ENCODE measurements at places on chromosomes 16 and 17.

DNA sequence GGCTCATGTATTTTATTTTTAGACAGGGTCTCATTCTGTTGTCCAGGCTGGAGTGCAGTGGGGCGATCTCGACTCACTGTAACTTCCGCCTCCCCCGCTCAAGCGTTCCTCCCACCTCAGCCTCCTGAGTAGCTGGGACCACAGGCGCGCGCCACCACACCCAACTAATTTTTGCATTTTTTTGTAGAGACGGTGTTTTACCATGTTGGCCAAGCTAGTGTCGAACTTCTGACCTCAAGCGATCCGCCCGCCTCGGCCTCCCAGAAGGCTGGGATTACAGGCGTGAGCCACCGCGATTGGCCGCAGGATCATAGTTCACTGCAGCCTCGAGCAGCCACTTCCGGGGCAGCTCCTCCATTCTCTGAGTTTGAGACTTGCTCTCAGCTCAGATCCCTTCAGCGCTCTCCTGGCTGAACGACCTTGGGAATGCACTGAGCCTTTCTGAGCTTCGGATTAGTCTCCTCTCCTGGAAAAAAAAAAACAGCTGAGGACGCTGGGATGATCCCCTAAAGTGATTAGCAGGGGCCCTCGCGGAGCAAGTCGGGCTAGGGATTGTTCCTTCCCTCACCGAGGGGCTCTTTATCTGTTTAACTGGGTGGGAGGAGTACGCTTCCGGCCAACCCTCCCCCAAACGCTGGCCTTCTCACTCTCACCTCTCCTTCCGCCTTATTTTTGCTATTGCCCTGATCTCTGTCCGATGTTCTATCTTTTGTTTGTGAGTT, 1.1 kb upstream of the PKMYT1 start:
- DNase-seq, result no peak

DNA sequence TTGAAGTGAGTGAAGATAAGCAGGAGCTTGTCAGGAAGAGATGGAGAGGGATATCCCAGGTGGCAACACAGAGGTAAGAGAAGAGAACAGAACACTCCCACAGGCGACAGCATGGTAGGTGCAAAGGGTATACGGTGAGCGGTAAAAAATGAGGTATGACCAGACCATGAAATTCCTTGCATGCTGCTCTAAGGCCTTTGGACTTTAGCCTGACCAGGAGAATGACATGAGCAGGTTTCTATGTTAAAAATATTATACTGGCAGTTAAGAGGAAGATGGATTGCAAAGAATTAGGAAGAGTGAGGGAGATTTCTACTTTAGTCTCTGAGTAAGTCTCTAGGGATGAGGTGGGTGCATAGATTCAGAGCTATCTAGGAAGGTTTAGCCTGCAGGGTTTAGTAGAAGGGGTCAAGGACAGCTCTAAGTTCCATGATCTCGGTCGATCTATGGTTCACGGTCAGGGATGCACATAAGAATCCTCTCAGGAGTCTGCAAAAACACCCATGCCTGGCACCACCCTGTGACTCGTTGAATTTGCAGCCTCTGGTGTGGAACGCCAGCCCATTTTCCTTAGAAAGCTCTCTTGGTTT, 65.7 kb downstream of the HLF start:
- no peak for DNase-seq

DNA sequence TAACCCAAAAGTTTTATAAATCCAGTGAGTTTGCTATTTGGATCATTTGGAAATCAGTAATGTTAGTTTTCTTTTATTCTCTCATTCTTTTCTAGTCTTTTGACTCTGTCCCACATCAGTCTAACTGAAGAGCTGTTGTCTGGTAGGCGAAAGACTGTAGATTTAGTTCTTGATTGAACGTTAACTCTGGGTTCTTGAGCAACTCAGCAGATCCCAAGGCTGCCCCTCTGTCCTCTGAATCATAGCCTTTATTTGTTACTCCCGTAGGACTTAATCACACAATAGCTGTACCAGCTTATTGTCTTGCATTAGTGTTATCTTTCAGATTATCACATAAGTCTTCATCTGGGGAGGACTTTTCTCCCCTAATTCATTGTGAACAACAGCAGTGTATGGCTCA, 119.3 kb upstream of the TOM1L1 start:
- no peak for DNase-seq

DNA sequence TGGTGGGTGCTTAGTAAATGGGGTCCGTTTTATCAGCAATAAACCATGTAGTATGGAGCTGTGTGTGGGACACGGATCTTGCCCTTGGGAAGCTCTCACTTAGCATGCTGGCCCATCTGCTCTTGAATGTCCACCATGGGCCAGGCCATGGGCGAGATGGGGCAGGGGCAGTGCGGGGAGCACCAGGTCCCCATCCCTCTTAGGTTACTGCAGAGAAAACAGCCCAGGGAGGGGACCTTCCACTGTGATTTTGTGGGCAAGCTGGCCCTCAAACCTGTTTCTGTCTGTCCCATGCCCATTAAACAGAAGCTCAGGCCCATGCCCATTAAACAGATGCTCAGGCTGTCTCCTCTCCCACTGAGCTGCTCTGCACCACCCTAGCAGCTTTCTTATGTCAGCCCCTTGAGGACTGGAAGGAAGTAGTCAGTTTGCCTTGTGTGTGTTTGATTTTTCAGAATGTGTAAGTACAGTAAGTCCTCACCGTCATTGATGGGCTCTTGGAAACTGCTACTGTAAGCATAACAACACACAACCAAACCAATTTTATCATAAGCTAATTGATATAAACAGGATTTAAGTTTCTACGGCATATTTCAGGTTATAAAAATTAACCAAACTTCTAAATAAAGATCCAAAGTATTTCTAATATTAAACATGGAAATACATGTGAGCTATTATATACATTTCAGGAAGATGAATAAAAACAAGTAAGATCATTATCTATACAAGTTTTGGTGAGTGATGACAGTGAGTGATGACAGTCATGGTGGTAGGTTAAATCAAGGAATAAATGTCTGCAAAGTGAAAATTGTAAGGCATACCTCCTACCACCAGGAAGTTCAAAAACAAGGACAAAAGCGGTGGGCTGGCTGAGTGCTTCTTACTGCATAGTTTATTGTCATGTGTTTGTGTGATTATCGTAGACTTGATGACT, 11.5 kb downstream of the MPRIP start:
- DNase-seq, result no peak

GRCh38 chr17:10067446-10068143, 130.8 kb downstream of the GAS7 start:
- DNase-seq, result no peak

DNA sequence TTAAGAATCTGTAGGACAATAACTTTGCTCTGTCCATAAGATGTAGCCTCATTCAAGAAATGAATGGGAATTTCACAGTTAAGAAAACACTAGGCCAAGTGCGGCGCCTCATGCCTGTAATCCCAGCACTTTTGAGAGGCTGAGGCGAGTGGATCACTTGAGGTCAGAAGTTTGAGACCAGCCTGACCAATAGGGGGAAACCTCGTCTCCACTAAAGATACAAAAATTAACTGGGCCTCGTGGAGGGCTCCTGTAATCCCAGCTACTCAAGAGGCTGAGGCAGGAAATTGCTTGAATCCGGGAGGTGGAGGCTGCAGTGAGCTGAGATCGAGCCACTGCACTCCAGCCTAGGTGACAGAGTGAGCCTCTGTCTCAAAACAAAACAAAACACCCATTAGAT, 19.9 kb upstream of the RSL1D1 start:
- no peak for DNase-seq

All from GM12891 (cell line).